Left lung (tissue), 14 donors: ENCODE measurements at places on chromosomes 13 and 19. TPM values are rescaled to one million over a fixed set of nuclear protein-coding genes. Genes with fewer than 3 reads are reported as not detected.

GRCh38 chr13:98315902-98316301, 138.8 kb upstream of the RNF113B start:
- no peak overlapping the region for H3K4me3 ChIP-seq
- no peaks in the 10 kb centered on the region for H3K27me3 ChIP-seq
- DNase-seq = no peak
- no peaks in the 10 kb centered on the region for H3K36me3 ChIP-seq

DNA sequence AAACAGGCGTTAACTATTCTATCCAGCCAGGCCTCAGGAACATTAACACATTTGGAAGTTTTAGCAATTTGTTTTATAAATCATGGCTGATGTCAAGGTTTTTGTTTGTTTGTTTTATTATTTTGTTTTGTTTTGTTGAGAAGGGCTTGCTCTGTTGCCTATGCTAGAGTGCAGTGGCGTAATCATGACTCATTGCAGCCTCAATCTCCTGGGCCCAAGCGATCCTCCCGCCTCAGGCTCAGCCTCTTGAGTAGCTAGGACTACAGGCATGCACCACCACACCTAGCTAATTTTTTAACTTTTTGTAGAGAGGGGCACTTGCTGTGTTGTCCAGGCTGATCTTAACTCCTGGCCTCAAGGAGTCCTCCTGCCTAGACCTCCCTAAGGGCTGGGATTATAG, 28.3 kb downstream of the NUP58 start:
- H3K4me3 ChIP-seq = no peak overlapping the region
- no peaks in the 10 kb centered on the region for H3K36me3 ChIP-seq
- no peaks in the 10 kb centered on the region for H3K27me3 ChIP-seq
- no peak for DNase-seq

DNA sequence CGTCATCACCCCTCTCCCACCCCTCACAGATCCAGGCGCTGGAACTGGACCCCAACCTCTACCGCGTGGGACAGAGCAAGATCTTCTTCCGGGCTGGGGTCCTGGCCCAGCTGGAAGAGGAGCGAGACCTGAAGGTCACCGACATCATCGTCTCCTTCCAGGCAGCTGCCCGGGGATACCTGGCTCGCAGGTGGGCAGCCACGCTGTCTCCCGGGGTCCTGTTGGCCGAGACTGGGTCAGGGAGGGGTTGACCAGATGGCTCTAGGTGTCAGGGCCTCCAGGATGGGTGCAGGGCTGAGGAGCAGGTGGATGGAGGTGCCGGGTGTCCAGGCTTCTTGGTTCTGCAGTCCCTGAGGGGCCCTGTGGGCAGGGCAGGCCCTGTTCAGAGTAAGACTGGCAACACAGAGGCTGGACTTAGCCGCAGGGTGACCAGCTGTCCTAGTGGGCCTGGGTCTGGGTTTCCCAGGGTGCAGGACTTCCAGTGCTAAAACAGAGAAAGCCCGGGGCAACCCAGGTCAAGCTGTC, 58.1 kb downstream of the MYH14 start:
- no peak for DNase-seq
- no peaks in the 10 kb centered on the region for H3K4me1 ChIP-seq
- no peaks in the 10 kb centered on the region for H3K36me3 ChIP-seq
- no peak overlapping the region for H3K27ac ChIP-seq
- H3K27me3 ChIP-seq = no peaks in the 10 kb centered on the region
- H3K4me3 ChIP-seq = no peak overlapping the region

DNA sequence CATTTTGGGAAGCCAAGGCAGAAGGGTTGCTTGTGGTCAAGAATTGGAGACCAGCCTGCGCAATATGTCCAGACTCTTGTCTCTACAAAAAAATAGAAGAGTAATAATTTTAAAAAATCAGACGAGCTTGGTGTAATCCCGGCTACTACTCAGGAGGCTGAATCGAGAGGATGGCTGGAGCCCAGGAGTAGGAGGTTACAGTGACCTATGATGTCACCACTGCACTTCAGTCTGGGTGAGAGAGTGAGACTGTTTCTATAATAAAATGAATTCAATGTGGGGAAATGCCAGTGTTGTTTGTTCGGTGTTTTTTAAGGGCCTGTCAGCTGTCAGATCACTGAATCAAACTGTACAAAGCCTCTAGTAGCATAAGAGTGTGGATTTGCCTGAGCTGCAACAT, 1.2 kb upstream of the FBXL3 start:
- no peaks in the 10 kb centered on the region for H3K36me3 ChIP-seq
- H3K27ac ChIP-seq = no peak overlapping the region
- DNase-seq = no peak

Gene ATP8B3
- 1.9 TPM for total RNA-seq

Gene KLK5
- not detected for total RNA-seq
